AG04449 (cell line): ENCODE measurements at places on chromosomes 7 and 10.

DNA sequence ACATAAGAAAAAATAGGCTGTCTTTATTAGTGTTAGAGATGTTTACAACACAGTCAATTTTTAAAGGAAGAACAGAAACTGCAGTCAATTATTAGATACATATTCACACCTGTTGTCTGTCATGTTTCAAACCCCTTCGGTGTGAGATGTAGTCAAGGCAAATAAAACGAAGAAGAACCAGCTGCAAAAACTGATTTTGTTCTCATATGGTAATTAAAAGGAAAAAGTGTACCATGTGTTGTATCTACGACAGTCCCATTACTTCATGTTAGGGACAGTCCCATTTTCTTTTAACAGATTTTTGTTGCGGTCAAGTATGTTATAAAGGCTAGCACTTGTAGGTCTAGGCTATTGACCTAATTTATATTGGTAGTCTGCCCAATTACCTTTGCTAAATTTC is 149.4 kb downstream of the LRRN3 start:
- DNase-seq: no peak

DNA sequence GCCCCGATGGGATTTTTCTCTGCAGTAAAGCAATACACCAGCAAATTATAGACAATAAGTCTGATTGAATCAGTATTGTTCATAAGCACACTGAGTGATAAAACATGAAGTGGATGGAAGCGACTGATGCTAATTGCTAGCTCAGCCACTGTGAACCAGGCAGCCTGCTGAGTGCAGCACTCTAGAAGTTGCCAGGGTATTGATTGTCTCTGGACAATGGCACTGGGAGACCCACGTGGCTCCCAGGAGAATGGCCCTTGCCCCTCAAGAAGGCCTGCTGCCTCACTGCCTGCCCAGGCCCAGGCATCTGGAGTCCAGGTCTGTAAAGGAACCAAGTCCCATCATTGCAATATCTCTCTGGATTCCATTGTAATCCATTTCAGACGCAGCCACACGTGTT is 80.4 kb upstream of the TCERG1L start:
- no peak for DNase-seq

- no peak for DNase-seq
Measured at GRCh38 chr7:156780724-156781455, 112.1 kb downstream of the LMBR1 start.

DNA sequence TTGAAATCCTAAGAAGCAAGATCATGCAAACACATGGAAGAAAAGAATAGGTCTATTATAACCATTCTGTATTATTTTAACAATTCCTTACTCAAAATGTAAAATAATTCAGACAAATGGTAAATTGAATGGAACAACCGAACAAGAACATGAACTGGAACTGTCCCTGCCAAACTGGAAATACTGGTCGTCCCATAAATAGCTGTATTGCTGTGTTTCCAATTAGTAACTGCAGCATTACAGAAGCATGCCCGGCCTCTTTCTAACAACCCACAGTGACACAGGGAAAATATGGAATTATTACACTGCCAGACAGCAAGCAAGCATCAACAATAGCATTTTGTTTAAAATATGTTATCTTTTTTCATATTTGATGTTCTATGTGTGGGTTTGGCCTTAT is 1138.5 kb upstream of the PHF14 start:
- no peak for DNase-seq

DNA sequence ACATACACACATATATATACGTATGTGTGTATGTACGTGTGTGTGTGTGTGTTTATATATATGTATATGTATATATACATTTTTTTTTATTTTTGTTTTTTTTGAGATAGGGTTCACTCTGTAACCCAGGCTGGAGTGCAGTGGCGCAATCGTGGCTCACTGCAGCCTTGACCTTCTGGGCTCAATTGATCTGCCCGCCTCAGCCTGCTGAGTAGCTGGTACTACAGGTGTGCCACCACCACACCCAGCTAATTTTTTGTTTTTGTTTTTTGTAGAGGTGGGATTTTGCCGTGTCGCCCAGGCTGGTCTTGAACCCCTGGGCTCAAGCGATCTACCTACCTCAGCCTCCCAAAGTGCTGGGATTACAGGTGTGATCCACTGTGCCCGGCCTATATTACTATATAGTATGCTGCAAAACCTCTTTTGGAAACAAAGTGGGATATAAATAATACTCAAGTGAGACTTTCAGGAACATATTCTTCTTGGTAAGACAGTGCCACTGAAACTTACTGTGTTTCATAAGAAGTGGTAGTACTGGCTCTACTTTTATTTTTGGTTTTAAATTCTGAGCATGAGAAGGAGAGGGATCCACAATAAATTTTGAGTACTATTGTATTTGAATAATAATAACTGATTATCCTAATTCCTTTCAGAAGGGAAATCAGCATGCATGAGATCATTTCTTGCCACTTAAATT is 51.0 kb downstream of the MLLT10 start:
- DNase-seq: no peak

DNA sequence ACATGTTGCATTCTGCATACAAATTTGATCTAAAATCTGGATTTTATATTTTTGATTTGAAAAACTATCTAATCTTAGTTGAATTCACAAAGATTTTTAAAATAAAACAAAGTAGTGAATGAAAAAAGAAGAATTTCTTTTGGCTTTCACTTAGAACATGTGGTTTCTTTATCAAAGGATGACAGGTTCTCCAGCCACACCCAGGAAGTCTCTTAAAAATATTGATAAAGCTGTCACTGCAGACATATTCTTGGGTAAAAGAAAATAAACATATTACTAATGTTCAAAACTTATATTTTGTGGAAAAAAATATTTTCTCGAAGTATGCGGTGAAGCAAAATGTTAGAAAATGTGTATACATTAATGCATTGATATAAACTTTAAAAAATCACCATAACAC is 44.3 kb downstream of the ARL4A start:
- DNase-seq: no peak

- DNase-seq: peak; percentile 54
Measured at GRCh38 chr7:110573862-110574528, 516.9 kb upstream of the LRRN3 start.

DNA sequence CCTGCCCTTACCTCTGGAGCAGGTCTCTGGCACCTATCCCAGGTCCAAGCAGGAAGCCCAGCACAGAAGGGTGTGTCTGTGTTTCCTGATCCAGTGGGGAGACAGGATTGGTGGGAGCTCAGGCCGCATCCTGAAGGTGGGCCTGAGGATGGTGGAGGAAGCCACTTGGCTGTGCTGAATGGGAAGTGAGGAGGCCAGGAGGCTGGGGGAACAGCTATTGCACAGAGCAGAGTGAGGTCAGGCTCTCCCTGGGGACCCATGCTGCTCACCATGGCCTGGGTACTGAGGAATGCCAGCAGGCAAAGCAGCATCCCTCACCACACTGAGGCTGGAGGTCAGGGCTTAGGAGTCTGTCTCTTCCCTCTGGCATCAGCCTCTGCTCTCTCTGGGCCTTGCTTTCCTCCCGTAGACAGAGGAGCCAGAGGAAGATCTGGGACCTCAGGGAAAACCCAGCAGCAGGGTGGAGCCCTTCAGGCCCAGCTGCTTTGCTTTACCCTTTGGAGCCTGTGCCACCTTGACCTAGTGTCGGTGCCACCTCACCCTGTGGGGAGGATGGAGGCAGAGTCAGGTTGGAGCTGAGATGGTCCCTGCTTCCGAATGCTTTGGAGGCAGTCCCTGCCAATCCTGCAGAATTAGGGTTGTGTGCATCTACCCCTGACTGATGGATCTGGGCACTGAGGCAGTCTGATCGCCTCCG is 39.0 kb downstream of the CDH23 start:
- DNase-seq: no peak

GRCh38 chr7:100706672-100707311 is 871 bp downstream of the POP7 start:
- DNase-seq: no peak

- no peak for DNase-seq
Measured at GRCh38 chr7:63900394-63901203, 98.0 kb upstream of the ZNF722 start.
